ENCODE measurements at places on chromosomes 1 and 21.

DNA sequence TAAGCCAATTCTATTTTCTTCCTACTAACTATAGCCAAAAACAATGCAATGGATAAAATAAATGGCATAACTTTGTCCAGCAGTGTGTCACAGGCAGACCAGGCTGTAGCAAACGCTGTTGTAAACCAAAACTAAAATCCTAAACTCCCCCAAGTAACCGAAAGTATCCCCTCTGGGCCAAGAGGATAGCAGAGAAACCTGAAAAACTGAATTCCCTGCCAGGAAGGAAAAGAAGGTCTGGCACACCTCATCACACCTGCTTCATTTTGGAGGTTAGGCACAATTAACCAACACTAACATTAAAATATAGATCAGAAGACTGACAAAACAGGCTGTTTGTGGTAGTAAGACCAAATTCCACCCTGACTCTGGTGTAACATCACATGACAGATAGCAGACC, 356.8 kb upstream of the C1orf87 start:
- DNase-seq: no peak

DNA sequence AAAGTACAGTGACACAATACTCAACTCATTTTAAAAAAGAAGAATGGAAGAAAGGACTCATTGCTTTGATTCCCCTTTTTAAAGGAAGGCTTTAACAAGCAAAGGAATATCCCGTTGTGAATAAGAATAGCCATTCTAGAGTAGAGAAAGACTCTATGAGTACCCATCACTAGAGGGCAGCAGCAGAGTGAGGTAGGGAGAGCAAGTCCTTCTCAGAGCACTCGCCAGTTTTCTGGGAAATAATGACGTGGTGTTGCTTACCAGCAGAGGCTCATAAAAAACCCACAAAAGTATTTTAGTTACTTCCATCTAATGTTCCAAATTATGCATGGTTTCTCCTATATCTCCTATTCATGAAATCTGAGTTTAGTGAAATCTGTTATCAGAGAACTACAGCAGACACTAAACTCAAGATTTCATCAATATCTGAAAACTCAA, 74.6 kb downstream of the USP24 start:
- DNase-seq: no peak

GRCh38 chr1:197268012-197268411, at the start of gene CRB1:
Gene CRB1, plus strand, starts transcription at chr1:197268252. Its CDS starts 161 bp downstream, at chr1:197268413.
- DNase-seq: no peak

GRCh38 chr1:43438006-43438405, 15.7 kb downstream of the HYI start:
- DNase-seq: no peak

- DNase-seq: no peak
Observed at GRCh38 chr1:81660286-81660685, 140.4 kb upstream of the ADGRL2 start.

- no peak for DNase-seq
Observed at GRCh38 chr21:42490720-42491119, 5.3 kb downstream of the RSPH1 start.

- no peak for DNase-seq
Observed at GRCh38 chr1:198628067-198628455, 10.8 kb upstream of the PTPRC start.

- no peak for DNase-seq
Observed at GRCh38 chr1:154773551-154773950, 96.5 kb downstream of the KCNN3 start.

DNA sequence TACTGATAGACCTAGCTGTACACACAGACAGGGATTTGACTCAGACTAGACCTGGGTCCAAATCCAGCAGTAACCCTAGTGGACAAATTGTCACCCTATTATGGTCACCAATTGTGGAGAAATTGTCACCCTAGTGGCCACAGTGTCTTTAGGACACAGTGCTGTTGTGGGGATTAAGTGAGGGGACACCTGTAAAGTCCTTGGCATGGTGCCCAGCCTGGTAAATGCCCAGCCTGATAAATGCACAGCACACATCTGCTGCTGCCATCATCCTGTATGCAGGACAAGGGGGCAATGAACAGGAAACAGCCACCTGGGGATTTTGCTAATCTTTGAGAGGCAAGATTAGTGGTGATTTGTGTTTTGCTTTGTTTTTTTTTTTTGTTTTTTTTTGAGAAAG, 2.3 kb downstream of the TMEM61 start:
- DNase-seq: peak; percentile 26

DNA sequence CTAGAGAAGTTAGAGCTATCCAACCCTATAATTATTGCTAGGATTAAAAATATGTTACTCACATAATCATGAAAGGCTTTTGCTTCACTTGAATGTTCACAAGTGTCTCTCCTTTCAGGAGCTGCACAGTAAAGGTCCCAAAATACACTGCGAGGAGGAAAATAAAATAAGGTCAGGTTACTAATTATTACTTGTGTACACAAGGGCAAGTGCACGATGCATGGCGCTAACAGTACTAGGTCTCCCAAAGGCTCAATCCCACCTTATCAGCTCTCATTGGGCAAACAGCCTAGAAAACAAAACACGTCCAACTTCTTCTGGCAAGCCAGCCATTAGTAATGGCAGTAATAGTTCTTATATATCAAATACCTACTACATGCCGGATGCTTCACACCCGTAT, 4.4 kb downstream of the SSBP3 start:
- DNase-seq: no peak

GRCh38 chr21:36647279-36648093, 51.4 kb upstream of the SIM2 start:
- DNase-seq: no peak

DNA sequence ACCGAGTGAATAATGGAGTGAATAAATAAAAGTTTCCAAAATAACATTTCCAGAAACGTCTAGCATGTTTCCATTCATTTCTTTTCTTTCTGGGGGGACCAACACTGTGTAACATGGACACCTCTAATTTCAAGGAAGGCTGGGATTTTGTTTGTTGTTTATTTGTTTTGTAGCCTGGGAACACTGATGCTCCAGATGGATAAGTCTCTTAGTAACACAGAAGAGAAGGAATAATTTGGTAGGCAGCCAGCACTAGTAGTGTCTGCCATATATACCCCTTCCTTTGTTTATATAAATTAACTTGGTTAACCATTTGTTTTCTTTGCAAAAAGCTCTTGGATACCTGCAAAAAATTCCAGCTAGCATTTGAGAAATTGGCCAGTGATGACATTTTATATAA, 411.4 kb upstream of the DEPDC1 start:
- DNase-seq: no peak

- no peak for DNase-seq
Observed at GRCh38 chr1:197284325-197284724, 16.3 kb downstream of the CRB1 start.

DNA sequence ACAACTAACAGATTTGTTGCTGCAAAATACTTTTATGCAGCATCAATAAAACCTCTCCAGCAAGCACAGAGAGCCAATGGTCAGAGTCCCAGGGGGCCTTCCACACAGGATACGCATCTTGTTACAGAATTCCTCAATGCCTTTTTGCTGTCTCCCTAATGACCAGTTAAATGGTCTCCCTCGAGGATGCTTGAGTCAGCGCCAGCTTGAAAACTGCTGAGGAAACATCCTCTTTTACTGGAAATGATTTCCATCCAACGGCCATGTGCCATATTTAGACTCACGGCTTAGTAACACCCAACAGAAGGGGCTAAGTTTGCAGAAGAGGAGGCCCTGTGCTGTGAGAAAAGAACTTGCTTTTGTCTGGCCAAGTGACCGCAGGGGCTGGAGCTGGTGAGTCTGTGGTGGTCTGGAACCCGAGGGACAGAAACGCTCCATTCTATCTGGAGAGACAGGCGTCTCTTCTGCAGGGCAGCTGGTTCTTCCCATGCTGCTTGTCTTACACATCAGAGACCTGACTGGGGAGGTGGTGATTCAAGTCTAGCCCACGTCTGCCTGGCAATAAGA, 496.4 kb downstream of the SETD4 start:
- no peak for DNase-seq

GRCh38 chr1:230781131-230781530, 33.9 kb downstream of the CAPN9 start:
- DNase-seq: no peak

GRCh38 chr1:180947499-180947885, 34.8 kb downstream of the KIAA1614 start:
- DNase-seq: no peak

- DNase-seq: peak; percentile 68
Observed at GRCh38 chr1:51518033-51518585, 957 bp downstream of the EPS15 start.

- DNase-seq: no peak
Observed at GRCh38 chr1:47936916-47937551, 60.2 kb downstream of the TRABD2B start.

- DNase-seq: no peak
Observed at GRCh38 chr1:9040659-9041030, 14.4 kb upstream of the SLC2A7 start.

DNA sequence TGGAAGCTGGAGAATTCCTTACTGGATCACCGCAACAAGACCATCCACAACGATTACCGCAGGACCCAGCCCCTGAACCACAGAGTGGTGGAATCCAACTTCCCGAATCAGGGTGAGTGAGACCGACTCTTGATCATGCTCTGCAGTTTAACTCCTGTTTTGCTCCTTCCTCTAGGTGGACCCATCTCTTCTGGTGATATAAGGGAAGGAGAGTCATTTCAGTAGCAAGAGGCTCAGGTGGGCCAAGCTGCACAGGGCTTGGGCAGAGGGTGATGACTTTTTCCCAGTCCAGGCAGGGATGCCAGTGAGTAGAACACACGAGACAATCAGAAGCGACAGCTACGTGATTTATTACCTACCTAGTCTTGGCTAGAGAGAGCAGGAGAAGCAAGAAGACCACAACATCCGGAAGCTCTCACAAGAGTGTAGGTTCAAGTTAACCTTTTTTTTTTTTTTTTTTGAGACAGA, 25.2 kb downstream of the CA6 start:
- peak; percentile 69 for DNase-seq

DNA sequence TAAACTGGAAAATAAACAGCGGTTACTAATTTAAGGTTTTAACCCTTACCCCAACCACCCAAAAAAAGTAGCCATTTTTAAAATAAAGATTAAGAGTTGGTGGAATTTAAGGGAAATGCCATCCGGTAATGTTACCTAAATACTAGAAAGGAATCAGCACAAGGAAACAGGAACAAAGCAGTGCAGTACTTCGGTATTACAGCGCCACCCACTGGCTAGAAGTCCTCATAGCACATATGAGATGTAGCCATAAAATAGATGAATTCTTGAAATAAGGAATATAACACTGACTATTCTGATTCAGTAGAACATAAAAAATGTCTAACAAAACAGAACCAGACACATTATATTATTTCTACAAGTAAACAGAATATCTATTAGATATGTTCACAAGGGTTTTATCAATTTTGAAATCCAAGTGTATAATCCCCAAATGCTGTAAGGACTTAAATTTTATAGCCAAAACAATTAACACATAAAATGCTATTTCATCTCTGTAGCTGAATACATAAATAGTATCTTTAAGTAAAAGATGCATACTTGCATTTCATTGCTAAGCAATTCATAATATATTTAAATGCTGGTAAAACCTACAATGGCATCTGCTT, 58.8 kb downstream of the FRRS1 start:
- peak; percentile 78 for DNase-seq

GRCh38 chr1:150561974-150562445, 12.8 kb downstream of the ADAMTSL4 start:
- DNase-seq: peak; percentile 93

- DNase-seq: no peak
Observed at GRCh38 chr1:235720544-235720943, 71.0 kb upstream of the GNG4 start.

DNA sequence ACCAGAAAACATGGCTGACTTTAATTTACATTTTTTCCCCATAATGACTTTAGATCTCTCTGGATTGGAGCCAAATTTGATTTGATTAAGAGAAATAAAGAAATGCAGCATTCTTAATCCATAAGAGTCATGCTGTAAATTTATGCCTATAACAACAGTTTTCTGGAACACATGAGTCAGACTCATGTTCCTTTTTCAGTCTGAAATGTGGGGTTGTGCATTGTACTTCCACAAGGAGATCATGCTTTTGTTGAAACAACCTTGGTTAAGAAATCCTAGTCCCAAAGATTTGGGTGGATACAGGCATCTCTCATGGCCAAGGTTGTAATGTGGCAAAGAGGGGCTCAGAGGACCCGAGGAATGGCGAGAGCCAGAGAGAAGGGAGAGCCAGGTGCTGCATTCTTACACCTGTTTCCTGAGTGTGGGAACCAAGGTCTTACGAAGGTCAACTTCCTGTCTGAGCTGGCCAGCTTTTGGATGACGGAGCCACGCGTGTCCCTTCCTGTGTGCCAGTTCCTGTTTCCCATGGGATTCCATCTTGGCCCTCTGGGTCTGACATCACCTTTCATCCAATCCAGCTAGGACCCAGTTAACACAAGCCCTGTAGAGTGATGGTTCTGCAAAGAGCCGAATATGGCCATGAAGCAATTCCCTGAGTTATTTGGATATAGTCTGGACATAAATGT, 23.1 kb downstream of the CLDN14 start:
- DNase-seq: no peak

DNA sequence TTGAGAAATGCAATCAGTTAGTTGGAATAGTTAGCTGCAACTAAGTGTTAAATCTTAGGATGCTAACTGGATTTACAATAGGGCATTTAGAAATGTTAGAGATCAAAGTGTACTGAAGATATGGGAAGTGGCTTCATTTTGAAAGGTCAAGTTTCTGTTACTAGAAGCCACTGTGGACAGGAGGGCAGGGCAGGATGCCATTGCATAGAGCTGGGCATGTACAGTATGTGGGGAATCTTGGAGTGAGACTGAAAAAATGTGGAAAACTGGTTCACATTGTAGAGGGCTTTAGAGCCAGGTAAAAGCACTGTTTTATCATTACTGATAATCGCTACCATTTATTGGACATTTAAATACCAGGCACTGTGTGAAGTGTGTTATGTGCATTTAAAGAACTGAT, 31.0 kb downstream of the ARID1A start:
- no peak for DNase-seq

GRCh38 chr1:43123031-43123430, 49.1 kb downstream of the EBNA1BP2 start:
- DNase-seq: no peak

DNA sequence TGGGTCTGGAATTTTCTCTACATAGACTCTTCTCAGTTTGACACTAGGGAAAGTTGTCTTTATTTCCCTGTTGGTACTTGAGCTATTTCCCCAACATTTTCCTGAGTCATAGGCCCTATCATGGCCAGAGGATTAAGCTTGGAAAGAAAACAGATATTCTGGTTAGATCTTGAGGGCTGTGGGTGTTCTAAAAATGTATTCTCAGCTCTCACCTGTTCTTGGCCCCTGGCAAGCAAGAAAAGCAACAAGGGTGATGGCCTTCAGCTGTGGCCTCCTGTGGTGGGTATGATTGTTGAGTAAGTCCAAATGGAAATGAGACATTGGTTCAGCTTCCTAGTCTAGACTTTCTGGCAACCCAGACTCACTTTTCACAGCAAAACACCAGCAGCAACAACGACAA, 17.4 kb upstream of the LCE3A start:
- no peak for DNase-seq

- no peak for DNase-seq
Observed at GRCh38 chr1:96464991-96465390, 256.6 kb upstream of the PTBP2 start.

Data from activated CD8-positive, alpha-beta memory T cell treated with anti-CD3 and anti-CD28 coated beads, Interleukin-2, amount 50 U/mL, for 48 hours (primary cell).